Neuronal stem cell (in vitro differentiated cells): ENCODE measurements at places on chromosomes 4 and X.

DNA sequence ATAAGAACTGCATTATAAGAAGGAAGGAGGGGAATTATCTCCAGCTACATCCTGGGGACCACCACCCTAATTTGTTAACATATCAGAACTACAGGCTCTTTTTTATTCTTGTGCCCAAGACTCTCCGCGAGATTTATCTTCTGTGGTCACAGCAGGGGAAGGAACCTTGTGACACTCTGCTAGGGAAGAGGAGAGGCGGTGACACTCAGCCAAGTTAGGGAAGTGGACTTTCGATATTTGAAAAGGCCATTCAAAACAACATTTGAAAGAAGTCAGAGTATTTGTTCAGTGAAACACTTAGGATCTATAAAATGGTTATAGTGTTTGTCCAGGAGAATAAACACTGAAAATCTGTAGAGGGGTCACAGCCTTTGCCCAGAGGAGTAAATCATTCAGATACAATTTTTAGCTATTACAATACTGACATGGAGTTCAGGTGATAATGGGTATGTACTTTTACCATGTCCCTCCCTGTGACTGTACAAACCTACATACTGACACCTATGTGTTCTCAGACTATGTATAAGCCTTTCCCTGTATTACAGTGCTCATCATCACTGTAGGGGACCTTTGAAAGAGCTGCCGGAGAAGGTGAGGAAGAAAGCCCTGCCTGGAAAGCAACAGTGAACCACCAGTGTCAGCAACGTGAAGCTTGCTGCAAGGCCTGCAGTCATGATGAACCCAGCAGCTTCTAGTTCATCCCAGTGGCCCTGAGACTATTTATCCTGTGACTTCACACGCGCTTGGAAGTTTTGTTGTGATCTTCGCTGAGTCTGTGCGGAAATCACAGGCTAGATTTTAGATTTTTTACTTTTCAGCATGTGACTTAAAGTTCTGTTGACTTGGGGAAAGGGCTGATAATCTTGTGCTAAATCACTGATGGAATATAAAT, 8.5 kb upstream of the PTTG2 start:
- no peak for DNase-seq

DNA sequence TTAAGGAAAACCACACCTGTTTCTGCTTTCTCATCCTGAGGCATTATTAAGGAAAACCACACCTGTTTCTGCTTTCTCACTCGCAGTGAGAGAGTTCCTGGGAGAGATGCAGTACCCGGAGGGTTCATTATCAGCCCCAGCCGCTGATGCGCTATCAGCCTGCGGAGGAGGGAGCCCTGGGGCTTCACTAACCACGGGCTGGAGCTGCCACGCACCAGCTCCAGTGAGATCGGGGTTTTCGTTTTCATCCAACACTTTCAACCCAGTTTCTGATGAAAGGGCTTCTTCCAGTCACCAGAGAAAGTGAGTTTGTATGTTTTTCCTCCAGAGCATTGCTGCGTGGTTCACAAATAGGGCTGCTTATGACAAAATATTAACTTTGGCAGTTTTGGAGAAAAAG, 93.2 kb upstream of the PRKX start:
- no peak for DNase-seq

DNA sequence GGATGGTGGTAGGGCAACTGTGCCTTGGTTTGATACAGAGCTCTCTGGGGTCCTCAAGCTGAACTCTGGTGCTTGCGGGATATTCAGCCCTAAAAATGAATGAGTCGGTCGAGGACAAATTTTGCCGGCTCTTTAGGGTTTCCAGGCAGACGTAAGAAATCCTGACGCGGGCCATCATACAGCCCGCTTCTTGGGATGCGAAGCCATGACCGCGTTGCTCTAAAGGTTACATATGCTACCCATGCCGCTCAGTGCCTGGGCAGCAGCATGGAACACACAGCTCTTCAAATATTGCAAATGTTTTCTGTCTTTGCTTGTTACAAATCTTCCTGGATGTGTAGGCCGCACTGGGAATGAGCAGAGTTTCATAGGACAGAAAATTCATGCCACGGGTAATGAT, 55.6 kb downstream of the NBDY start:
- no peak for DNase-seq

DNA sequence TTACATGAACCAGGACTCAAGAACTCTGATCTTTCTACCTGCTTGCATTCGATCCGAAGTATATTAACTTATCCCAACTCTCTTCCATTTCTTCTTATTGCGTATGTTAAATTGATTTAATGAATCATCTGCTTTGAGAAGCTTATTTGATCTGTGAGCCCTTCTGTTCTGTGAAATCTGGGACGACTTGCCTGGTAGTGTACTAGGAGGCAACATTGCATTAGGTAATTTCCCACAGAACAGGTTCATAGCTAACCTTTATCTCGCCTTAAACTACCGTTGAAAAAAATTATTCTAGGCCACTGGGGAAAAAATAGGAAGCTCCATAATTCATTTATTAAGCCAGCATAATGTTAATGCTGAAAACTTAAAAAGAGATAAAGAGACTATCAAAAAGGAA, 67.2 kb upstream of the MAB21L2 start:
- no peak for DNase-seq

DNA sequence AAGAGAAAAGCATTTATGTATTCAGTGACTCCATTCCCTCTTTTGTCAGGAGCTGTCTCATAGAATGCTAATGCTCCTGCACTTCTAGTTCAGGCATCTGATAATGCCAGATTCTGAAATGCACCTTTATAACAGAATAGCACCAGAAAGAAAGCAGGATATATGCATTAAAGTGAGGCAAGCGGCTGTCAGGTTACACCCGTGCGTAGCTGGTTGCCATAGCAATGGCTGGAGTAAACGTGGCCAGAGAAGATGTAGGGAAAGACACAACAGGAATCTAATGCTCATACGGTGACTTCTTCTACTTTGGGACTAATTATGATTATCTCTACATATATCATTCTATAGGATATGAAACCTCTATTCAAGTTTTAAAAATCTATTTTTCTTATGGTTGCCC, 5.9 kb downstream of the EMCN start:
- no peak for DNase-seq

- DNase-seq = no peak
These were observed 387.0 kb downstream of the BCOR start for GRCh38 chrX:39710776-39711175.

DNA sequence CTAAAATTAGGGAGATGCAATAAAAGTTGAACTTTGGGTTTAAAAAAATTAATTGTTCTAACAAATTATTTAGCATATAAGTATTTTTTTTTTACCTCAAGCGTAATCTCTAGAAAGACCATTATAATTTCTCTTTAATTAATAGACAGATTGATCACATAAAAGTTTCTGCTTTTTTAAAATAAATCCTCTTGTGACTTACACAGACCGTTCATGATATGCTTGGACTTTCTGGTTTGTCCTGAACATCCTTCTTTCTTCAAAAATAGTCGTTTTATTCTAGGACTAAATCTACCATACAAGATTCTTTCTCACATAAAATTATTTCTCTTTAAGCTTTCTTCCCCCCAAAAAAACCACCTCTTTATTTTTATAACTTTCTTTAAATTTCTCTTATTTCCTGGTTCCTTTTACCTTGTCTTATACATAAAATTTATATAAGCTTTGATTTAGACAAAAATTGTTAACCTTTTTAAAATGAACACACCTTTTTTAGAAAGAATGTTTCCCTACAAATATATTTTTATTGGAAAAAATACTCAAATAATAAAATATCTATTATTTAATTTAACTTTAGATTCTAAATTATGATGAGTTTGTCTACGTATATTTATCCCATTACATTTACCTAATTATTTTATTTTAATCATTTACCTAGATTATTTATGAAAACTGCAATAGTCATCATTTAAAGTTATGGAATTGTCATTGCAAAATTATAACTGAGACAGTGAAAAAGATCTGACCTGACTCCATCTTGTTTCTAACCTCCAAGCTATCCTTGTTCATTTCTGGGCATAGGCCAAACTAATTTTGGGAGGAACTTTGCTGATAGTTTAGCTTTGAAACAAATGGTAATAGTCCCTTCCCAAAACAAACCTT, 37.6 kb downstream of the PGRMC2 start:
- no peak for DNase-seq

DNA sequence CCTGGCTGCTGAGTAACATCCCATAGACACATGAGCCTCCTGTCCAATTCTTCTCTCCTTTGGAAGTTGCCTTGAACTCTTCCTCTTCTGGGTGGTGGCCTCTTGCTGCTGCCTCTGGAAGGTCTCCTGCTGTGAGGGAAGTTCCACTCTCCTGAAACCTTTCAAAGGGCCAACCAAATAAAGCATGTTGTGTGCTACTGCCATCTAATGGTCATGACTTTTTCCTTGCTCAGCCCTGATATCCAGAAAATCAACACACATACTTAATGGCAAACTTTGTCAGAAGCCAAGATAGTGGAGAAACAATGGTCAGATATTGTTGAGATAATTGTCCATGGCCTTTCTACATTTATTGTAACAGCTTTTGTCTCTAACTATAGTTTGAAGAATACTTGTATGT, 19.1 kb upstream of the ZXDA start:
- no peak for DNase-seq

- no peak for DNase-seq
These were observed 142.1 kb downstream of the CPEB2 start for GRCh38 chr4:15144249-15144966.

GRCh38 chr4:135244696-135245095, 1043.1 kb upstream of the PABPC4L start:
- DNase-seq = no peak

DNA sequence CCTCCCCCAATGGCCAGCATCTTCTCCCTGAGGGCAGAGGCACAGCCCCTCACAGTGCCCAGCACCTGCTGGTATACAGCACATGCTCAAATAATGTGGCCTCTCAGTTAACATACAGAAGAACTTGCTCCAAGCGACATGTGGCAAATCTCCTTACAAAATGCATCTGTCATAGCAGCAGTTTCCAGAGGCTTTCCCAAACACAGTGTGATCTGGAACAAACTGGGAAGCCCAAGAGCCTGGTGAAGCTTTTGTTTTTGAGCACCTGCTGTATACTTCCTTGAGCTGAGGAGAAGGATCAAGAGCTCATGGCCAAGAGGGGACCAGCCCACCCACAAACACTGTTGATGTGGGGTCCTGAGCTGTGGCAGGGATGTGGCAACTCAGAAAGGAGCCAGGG, 34.8 kb upstream of the HTRA3 start:
- no peak for DNase-seq

DNA sequence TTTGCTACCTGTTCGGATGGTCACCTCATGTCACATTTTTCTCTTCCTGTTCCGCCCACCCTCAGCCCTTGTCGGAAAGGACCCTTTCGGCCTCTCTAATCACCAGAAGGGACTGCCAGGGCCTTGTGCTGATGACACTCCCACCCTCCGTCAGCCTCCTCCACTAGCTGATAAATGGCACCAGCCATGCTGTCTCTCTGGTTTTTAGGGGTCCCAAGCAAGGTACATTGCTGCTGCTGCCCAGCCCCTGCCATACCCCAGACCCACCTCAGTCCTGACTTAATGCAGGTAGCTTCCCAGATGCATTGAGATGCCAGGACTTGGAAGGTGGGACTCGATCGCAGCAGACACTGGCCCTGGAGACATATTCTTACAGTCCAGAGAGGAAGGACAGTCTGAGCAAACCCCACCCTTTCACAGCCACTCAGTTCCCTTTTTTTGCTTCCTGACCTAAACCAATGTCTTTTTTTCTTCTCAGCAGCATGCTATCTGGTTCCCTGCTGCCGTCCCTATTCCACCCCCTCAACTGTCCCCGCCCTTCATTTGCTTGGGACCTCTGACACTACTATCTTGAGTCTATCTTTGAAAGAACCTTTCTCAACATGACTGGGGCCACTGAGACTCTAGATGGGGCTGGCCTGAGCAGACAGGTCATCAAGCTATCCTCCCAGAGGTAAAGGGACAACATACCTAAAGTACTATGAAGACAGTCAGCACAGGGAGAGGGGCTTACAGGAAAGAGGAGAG, at the start of gene BTK:
BTK (minus strand) TSS at position 397 of the 747 bp plus-strand sequence. CDS start 10,907 bp downstream, outside the sequence.
- DNase-seq = no peak

- no peak for DNase-seq
These were observed at the start of gene SRPK3 for GRCh38 chrX:153780678-153781427. SRPK3 (plus strand) TSS chrX:153781041; CDS start chrX:153781087, 46 bp downstream.

GRCh38 chr4:168588916-168589531, 92.2 kb downstream of the PALLD start:
- DNase-seq = no peak

- no peak for DNase-seq
These were observed 599.8 kb downstream of the GALNTL6 start for GRCh38 chr4:172412851-172413580.

DNA sequence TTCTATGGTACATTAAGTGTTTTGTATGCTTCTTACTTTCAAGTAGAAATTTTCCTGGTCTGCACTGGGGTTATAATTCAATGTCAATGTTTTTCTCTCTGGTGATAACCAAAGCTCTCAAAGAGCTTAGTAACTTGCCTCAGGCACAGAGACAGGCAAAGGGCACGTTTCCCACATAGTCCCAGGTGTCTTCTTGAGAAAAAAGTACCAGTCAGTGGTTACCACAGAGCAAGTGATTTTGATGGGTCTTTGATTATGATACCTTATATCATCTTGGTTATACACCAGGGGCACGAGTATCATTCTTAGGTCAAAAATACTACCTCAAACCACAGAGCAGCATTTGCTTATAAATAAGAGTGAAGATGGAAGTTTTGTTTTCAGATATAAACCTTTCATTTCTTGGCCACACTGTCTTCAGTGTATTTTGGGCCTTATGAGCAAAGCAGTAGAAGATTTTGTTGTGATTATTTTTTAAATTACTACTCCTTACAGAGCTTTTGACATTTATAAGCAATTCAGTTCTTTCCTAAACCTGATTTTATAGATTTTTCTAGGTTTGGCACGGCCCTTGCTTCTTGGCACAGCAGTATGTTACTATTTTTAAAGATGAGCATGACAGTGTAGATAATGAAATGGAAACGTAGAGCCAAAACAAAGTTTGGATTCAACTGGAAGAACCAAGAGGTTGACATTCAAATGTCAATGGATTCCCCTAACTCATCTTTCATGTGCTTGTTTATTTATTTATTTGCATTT, 85.3 kb upstream of the TLL1 start:
- no peak for DNase-seq

DNA sequence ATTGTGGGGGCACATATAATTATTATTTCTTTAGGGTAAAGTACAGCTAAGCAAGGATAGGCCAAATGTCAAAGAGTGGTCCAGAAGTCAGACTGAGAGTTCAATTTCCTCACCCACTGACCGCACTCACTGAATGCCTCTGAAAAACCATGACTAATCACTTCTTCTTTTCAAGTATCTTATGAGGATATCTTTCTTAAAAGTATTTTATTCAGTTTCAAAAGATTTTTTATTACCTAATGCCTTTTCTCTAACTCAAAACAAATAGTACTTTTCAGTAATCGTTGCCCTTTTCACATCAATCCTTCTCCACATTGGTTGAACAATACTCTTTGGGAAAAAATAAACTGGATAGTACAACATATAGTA, 61.7 kb upstream of the CAMK2D start:
- no peak for DNase-seq

- peak; percentile 14 for DNase-seq
These were observed 91.4 kb downstream of the STK32B start for GRCh38 chr4:5142726-5143125.

DNA sequence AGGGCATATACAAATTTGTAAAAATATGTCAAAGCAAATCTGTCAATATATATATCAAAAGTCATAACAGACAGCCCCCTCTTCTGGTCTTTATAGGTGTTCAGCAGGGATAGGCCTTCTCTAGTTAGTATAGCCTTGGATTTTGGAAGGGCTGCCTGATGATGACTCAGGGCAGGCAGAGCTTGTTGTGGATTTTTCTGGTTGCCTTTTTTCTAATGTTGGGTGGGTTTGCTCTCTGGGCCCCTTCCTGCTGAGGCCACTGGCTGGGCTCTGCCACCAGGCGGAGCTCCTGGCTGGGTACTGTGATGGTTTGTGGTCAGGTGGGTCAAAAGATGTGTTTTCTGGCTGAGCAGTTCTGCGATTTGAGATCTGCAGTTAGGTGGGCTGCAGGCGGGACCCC, 294.2 kb downstream of the GRIA2 start:
- DNase-seq = no peak
